SW 1271 (cell line): ENCODE measurements at places on chromosomes 5 and 9.

GRCh38 chr9:110199643-110200042, 8.3 kb downstream of the C9orf152 start:
- no peak for DNase-seq

DNA sequence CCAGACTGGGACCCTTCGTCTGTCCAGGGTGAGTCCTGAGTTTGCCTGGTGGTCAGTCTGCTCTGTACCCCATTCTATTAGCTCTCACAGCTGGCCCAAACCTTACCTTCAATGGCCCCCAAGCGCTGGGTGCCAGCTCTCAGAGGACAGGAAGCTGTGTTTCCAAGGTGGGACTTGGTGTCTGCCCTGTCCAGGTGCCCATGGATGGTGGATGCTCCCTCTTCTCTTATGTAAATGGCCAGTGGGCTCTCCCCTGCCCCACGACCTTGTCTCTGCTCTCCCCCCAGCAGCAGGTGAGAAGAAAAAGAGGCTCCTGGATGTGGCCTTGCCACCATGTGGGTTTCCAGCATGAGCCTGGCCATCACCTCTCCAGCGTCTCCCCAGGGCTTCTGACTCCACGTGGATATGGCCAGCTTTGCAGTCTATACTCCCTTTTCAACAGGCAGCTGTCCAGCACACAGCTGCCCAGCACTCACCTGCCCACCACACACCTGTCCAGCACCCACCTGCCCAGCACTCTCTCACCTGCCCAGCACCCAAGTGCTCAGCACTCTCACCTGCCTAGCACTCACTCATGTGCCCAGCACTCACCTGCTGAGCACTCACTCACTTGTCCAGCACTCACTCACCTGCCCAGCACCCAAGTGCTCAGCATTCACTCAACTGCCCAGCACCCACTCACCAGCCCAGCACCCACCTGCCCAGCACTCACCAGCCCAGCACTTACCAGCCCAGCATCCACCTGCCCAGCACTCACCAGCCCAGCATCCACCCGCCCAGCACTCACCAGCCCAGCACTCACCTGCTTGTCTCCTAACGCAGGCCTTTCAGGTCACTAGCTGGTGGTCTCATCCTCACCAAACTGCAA, 136.2 kb upstream of the IRX2 start:
- DNase-seq, result no peak

GRCh38 chr5:170896779-170897178, 35.0 kb downstream of the RANBP17 start:
- DNase-seq, result no peak

DNA sequence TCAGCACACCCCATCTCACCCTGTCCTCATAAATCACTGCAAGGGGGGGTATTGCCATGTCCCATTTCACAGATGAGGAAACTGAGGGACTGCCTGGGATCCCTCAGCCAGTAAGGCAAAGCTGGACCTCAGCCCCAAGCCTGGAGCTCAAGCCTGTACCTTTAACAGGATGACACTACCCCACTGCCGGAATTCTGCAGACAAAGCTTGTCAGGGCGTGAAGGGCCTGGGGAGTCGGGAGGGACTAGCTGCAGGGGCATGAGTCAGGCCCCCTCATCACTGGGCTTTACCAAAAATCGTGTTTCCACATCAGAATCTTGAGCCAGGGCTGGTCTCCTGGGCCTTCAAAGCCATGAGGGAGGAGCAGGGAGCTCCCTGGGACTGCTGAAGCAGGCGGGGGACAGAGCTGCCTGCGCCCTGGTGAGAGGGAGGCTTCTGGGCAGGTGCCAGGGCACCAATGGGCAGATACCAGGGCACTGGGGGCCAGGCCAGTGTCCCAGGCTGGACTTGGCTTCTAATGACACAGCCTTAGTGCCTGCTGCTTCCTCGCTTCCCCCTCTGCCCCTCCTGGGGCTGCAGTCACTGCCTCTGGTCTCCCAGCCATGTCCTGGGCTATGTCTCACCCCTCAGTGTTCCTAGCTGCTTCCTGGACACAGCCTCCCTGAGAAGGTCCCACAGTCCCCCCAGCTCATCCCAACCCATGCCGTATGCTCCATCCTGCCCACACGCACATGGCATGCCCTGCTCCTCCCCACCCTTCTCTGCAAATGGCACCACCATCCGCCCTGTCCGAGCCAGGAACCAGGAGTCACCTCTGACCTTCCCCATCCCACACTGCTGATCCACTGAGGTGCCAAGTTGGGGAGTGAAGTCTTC, 80.7 kb downstream of the LMX1B start:
- no peak for DNase-seq

DNA sequence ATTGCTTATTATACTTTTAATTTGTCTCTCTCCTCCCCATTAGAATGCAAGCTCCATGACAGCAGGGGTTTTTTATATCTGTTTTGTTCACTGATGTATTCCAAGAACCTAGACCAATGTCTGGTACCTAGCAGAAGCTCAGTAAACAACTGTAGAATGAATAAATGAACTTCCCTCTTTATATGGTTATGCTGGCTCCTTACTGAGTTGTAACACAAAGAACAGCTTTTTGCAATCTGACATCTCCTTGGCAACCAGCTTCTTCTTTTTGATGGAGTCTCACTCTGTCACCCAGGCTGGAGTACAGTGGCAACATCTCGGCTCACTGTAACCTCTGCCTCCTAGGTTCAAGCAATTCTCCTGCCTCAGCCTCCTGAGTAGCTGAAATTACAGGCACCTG, 13.6 kb downstream of the TRMO start:
- DNase-seq, result no peak

DNA sequence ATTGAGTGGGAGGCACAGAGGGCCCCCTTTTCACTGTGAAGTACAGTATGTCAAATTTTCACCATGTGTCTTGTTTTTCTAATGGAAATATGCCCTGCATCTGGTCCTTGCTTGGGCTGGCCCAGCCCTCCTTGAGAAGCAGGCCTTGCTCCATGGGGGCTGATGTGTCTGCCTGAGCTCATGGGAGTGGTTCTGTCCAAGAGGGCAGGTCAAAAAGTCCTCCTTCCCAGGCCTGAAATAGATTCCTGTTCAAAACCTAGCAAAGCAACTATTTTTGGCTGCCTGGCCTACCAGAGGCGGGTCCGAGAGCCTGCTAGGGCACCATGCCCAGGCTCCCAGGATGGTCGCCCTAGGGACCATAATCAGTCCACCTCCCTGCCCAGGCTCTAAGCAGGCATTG, 40.5 kb upstream of the NEURL1B start:
- no peak for DNase-seq

DNA sequence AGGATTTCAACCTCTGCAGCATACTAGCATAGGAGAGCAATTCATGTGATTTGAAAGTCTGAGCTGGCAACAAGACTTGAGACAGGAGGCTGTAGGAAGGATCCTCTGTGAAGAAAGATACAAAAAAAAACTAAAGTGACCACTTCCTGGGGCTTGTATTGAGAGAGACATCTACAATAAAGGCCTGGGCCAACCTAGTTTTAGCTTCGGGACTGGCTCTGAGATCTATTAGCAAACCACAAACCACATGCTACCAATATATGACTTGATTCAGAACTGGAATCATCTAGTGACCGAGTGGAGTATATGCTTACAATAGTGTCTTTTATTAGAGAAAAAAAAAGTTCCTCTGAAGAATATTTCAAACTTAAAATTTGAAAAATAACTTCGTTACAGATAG, 1448.9 kb upstream of the CDH6 start:
- no peak for DNase-seq

DNA sequence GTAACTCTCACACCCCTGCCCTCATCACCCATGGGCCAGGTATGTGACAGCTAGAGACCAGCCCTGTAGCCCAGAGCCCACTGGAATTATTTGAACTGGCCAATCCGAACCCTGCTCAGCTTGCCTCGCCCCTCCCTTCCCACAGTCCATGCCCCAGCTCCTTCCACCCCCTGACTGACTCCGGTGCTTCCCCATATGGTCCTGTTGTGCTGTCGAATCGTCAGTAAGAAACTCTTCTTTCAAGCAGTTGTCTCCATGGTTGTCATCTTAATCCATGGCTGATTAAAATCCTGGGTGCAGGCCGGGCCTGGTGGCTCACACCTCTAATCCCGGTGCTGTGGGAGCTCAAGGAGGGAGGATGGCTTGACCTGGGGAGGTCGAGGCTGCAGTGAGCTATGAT, 118.5 kb downstream of the COL23A1 start:
- DNase-seq, result no peak

- DNase-seq, result no peak
Measured at GRCh38 chr5:80097451-80097850, 62.3 kb downstream of the THBS4 start.

DNA sequence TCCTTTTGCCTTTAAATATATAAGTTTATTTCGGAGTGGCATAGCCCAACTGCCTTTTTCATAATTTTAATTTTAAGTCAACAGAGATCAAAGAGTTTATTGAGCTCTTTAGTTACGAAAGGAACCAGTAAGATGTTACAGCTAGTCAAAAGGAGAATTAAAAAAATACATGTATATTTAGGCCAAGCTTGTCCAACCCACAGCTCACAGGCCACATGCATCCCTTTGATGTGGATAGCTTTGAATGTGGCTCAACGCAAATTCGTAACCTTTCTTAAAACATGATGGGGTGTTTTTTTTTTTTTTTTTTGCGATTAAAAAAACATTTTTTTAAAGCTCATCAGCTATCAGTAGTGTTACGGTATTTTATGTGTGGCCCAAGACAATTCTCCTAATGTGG, 50.2 kb upstream of the IL31RA start:
- no peak for DNase-seq

GRCh38 chr9:26983340-26983739, 22.1 kb downstream of the LRRC19 start:
- DNase-seq, result no peak

- DNase-seq, result no peak
Measured at GRCh38 chr5:128765448-128766061, 199.7 kb upstream of the SLC27A6 start.

DNA sequence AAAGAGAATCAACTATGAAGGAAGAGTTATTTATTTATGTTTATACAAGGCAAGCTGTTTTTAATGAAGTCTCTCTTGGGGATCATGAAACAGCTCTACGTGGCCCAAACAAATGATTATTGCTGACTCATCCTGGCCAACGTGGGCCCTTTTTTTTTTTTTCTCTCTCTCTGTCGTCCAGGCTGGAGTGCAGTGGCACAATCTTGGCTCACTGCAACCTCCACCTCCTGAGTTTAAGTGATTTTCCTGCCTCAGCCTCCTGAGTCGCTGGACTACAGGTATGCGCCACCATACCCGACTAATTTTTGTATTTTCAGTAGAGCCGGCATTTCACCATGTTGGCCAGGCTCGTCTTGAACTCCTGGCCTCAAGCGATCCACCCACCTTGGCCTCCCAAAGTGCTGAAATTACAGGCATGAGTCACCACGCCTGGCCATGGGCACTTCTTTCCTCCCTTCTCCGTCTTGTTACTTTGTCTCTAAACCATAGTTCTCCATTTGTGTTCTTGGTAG, 98.3 kb downstream of the BASP1 start:
- DNase-seq, result no peak

GRCh38 chr9:113579283-113580040, 115.9 kb downstream of the RGS3 start:
- DNase-seq, result peak; percentile 58

DNA sequence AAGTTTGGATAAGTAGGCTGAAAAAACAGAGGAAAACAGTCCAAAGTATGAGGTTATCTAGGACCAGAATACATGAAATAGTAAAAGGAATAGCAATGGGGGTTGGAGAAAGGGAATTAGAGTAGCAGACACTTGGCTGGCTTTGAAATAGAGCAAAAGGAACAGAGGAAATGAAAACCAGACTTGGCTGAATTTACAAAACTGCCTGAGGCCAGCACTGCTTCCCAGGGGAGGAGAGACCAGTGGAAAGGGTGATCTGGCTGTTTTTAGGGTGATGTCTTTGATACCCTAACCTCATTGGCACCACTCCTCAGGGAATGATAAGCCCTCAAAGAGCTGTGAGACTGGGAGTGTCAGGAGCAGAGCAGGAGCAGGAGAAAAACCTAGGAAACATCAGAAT, 413.4 kb upstream of the SLC30A5 start:
- DNase-seq, result no peak

DNA sequence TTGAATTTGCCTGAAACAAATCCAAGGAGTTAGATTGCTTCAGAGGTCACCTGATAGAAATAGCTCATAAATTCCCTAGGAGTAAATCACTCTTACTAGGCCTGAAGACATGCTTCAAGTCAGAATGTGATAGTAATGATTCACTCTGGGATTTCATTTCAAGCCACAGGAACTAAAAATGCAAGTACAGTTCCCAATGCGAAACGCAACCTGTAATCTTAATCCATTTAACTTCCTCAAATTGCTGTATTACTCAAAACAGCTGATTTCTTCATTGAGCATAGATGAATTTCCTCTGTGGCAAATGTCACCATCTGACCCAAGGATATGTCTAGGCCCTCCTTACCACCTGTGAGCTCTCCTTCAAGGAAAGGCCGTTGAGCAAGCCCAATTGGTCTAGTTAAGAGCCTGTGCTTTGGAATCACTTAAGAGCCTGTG, 32.1 kb upstream of the IL6ST start:
- DNase-seq, result peak; percentile 48

DNA sequence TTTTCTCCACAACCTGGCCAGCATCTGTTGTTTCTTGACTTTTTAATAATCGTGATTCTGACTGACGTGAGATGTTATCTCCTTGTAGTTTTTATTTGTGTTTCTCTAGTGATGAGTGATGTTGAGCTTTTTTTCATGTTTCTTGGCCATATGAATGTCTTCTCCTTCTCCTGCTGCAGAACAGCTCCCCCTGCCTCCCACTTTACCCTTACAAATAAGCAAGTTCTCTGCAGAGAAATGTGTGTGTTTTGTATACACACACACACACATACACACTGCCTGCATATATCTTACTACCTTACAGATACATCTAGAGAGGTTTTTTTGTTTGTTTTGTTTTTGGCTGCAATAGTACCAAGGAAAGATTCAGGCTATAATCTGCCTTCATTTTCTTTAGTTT, 88.7 kb upstream of the PHF24 start:
- peak; percentile 2 for DNase-seq

GRCh38 chr9:135513351-135513846, 7.8 kb upstream of the LCN1 start:
- no peak for DNase-seq

DNA sequence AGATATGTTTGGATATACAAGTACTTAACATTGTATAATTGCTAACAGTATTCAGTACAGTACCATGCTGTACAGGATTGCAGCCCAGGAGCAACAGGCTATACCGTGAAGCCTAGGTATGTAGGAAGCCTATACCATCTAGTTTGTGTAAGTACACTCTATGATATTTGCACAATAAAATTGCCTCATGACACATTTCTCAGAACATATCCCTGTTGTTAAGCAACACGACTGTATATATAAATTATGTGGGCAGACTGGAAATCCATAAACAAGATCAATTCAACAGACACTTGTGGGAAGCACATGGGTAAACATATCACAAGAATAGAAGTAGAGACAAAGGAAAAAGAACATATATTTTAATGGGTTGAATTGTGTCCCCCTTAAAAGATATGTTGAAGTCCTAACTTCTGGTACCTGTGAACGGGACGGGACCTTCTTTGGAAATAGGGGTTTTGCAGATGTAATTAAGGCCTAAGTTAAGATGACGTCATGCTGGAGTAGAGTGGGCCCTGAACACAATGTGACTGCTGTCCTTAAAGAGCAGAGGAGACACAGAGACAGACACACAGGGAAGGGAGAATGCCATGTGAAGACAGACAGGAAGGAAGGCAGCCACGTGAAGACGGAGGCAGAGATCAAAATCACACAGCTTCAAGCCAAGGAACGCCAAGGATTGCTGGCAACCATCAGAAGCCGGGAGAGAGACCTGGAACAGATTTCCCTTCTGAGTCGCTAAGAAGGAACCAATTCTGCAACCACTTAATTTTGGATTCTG, 76.3 kb downstream of the SCAI start:
- no peak for DNase-seq

- DNase-seq, result no peak
Measured at GRCh38 chr5:38576961-38577684, 20.7 kb upstream of the LIFR start.
